Stimulated activated CD8-positive, alpha-beta memory T cell treated with anti-CD3 and anti-CD28 coated beads, Interleukin-4, amount 100 ng/mL, for 4 hours (primary cell): ENCODE measurements at places on chromosomes 12 and 14.

- no peak for DNase-seq
Observed at GRCh38 chr12:107818984-107819383, 44.5 kb downstream of the ASCL4 start.

- DNase-seq = no peak
Observed at GRCh38 chr14:100547633-100548294, 39.5 kb downstream of the BEGAIN start.

DNA sequence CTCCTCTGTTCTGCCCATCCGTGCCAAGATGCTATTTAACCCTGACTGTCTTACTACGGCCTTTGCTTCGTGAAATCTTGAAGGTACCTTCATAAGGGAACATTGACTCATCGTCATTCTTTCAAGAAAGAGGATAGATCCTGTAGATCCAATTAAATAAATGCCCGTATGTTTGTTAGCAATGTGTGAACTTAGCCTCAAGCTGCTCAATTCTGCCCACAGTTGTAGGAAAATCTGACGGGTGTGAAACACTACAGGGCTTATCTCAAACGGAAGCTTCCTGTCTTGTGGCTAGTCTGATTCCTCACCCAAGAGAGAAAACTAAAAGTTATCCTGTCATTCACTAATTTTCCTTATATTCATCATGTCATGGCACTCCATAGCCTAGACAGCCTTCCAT lies 168.0 kb upstream of the TBX3 start:
- no peak for DNase-seq

GRCh38 chr14:105885561-105886320 lies 359.4 kb downstream of the TMEM121 start:
- no peak for DNase-seq

- DNase-seq = no peak
Observed at GRCh38 chr14:72925815-72926291, 411 bp upstream of the DCAF4 start.

DNA sequence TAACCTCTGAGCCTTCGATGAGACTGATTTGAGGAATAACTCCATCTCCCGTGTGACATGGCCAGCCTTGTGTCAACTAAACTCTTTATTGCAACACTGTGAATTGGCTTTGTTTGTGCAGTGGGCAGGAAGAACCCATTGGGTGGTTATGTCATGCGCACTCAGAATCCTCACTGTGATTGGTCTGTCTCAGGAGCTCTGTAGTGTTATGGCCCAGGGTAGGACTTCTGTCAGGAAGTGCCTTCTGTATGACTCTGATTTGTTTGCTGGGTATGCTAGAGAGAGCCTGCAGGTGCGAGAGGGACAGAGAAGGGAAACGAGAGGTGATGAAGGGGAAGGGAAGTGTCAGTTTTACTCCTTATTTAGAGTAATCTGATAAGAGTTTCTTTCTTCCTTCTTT lies 71.5 kb upstream of the DCD start:
- DNase-seq = no peak

DNA sequence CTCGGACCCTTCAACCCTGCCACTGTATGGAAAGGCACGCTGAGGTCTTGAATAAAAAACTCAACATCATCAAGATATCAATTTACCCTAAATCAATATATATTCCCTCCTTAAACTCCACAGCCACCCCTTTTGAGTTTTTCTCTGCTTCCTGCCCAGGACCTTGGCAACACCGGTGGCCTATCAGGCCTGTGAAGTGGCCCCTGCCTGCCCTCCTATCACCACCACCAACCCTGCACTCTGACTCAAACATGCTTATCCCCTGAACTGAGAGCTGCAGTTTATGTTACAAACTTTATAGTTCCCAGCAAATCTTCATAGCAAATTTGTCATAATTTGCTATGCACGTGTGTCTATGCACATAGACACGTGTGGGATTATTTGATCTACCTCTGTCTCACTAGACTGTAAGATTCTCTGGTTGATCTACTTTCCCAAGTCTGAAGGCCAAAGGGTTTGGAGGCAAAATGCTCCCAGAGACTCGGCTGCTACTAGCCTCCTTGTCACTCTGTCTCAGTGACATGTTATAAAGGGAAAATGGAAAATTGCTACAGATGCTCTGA lies 63.4 kb downstream of the SPTB start:
- no peak for DNase-seq

DNA sequence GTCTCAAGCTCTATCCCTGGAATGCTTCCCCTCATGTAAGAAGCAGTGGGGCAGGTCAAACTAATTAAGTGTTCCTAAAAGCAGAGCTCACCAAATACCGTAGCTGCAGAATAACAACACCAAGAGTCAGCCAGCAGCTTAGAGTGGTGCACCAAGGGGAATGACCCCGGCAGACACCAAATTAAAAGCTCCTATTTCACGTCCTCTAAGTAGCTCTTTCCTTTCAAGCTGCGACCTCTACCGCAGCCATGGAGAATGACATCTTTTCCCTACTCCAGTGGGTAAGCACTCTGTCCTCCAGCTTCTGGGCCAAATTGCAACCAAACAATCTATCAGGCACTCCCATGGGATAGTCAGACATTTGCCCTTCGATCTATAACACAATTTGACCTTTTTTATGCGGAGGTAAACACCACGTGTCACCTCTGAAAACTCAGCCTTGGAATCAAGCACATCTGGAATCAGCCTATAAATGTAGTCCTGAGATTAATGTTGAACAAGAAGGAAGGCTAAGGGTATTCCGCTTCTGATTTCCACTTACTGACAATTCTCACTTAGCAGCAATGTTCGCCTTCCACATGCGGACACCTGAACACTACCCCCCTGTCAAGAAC lies 67.6 kb upstream of the CDKN3 start:
- DNase-seq = no peak

- no peak for DNase-seq
Observed at GRCh38 chr12:52342781-52343490, 21.7 kb upstream of the KRT83 start.

DNA sequence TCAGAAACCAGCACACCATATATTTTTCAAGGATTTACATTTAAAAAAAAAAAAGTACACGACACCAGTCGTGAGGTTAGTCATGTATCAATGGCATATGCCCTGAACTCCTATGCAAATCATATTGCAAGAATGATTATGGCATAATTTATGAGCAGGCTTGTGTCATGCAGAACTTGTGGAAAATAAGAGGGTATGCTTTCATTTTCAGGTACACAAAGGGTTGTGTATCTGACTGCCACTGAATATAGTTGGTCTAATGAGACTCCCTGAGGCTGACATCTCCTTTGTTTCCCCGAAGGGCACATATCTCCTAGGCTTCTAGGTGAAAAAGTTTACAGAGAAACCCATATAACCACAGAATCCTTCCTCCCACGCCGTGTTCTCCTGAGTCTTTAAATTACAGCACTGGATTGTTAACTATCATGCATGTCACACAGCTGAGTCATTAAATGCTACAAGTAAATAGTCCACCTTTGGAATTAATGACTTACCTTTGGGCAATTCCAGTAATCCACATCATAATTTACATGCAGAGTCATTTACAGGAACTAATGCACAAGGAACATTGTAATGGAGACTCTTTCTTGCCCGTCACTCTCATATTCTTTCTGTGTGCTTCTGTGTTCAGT lies 356.7 kb upstream of the DIO2 start:
- no peak for DNase-seq

- DNase-seq = no peak
Observed at GRCh38 chr12:33795536-33795935, 226.8 kb upstream of the ALG10 start.

GRCh38 chr12:65818454-65819382 lies 5.6 kb upstream of the HMGA2 start:
- no peak for DNase-seq

GRCh38 chr12:46100551-46101484 lies 110.4 kb upstream of the SCAF11 start:
- DNase-seq = no peak

DNA sequence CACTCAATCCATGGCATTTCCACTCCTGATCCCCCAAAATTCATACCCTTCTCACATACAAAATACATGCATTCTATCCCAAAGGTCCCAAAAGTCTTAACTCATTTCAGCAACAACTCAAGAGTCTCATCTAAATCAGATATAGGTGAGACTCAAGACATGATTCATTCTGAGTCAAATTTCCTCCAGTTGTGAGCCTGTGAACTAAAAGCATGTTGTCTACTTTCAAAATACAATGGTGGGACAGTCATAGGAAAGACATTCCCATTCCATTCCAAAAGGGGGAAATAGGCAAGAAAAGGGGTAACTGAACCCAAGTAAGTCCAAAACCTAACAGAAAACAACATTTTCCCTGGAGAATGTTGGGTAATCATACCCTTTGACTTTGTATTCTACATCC lies 103.3 kb downstream of the C12orf75 start:
- DNase-seq = no peak

DNA sequence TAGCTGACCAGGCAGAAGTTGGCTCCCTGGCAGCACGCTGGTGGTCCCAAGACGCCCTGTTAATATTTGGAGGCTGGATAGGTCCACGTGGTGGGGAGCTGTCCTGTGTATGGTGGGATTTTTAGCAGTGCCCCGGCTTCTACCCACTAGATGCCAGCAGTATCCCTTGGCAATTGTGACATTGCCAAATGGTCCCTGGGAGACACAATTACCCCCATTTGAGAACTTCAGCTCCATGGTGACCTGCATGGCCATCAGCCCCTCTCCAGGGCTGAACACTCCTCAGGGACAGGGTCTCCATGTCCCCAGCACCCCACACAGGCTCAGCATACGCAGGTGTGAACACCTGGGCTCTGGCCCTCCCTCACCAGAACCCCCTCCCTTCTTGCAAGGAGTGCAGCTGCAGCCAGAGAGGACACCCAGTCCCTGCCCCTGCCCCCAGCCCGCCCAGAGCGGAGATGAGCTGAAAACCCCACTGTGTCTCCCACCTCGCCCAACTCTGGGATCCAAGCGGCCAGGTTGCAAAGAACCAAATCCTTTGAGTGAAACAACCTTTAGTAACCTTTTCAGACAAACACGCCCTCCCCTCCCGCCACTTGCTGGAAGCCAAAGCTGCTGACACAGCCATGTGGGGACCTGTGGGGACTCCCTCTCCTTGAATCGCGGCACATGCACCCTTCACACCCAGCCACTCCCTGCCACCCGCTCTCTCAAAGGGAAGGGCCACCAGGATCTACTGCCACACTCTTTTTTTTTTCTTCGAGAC lies 120.4 kb downstream of the CALM1 start:
- DNase-seq = no peak

GRCh38 chr12:49777800-49778748 lies 36.7 kb downstream of the TMBIM6 start:
- peak; percentile 45 for DNase-seq

DNA sequence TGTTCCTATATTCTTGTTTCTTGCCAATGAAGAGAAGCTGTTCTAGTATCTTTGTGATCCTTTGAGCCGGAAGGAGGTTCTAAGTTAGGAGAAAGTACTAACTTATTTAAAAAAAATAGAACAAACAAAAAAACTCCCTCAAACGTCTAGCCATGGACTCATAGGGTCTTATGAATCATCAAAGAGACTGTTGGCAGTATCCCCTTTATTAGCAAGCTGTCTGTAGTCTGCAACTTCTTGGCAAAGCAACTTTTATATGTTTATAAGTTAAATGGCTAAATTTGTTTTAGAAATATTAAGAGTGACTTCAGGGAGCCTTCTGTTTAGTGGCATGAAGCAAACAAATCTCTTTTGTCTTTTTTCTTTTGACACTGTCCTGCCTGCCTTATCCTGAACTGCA lies 291.9 kb downstream of the FUT8 start:
- DNase-seq = no peak

- DNase-seq = no peak
Observed at GRCh38 chr12:128859311-128859710, 6.0 kb downstream of the GLT1D1 start.

- DNase-seq = no peak
Observed at GRCh38 chr14:52051251-52051650, 17.6 kb downstream of the NID2 start.

GRCh38 chr14:66782853-66783252 lies 274.9 kb downstream of the GPHN start:
- DNase-seq = no peak

DNA sequence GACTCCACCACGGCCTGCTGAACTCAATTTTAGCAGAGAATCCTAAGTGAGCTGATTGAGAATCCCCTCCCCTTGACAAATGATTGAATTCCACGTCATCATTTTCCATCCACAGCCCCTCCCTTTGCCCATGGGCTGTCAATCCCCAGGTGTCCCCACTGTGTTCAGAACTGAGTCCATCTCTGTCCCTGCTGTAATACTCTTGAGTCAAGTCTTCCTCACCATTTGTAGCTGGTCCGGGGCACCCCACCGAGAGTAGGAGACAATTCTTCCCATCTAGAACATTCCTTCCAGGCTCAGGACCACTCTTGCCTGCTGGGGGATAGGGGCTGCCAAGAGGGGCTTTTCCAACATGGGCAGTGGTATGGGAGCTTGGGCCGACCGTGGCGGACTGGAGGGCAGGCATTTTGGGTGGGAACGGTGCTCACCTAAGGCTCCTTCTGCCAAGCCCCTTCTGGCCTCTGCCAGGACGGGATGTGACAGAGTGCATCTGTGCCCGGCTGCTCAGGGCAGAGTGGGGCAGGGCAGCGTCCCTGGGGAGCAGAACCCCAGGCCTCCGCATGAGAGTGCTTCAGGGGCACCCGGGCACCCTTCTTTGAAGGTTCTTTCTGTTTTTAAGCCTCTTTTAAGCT lies 218.1 kb upstream of the RTL1 start:
- DNase-seq = no peak

DNA sequence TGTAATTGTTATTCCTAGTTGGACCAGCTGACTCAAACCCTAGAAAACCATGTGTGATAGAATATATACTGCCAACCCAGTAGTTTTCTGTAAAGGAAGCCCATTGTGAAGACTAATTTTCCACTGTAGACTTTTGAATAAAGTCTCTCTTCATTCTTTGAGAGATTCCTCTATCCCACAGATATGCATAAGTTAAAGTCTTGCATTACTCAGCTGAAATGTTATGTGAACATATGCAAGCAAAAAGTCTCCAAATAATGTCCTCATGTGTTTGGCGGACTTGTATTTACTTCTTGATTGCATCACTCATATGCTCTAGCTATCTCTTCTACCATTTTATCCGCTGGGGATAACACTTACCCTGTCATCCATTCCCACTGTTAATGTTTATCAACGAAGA lies 35.1 kb upstream of the OTOGL start:
- DNase-seq = no peak

DNA sequence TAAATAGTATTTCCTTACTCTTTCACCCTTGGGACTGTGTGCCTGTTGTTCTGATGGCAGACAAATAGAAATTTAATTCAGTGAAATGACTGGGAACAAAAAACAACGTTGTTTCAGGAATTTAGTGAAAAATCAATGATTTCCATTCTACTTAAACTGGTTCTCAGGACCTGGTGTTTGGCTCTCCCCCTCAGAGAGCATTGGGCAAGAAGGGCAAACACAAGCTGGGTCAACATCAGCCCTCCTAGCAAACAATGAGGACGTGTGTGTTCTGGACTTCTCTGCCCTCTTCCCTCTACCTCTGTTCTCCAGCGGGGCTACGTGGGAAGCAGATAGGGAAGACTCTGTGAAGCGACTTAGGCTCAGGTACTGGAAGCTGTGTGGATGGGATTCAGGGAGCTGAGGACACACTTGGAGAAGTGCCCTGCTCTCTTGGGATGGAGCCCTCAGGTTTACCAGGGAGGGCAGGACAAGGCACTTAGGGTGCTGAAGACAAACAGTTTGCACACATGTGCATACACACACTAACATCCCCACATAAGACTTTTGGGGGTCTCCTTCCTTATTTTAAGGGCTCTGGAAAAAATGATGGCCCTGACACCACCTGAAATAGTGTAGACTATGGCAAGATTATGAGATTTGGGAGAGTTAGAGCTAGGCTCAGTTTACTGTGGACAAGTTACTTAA lies 7.6 kb upstream of the SERPINA1 start:
- no peak for DNase-seq
